Cerebellar nuclear complex (tissue), 1 donor: ENCODE measurements at places on chromosomes 13 and 19.
A peak's percentile ranks its signal among the peaks of the same experiment; 100 is the strongest.

DNA sequence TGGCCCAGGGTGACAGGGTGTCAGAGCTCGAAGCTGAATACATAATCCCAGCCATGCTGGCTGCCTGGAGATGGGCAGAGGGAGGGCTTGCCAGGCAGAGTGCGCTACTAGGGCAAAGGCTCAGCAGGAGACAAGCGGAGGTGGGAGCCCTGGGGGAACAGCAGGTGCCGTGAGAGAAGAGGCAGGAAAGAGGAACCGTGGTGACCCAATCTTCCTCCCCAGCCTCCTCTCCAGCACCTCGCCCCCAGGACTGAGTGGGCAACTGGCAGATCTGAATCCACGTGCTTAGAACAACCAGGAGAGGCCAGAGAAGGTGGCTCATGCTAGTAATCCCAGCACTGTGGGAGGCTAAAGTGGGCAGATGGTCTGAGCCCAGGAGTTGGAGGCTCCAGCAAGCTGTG, 11.0 kb upstream of the CCL25 start:
- DNase-seq: no peak

DNA sequence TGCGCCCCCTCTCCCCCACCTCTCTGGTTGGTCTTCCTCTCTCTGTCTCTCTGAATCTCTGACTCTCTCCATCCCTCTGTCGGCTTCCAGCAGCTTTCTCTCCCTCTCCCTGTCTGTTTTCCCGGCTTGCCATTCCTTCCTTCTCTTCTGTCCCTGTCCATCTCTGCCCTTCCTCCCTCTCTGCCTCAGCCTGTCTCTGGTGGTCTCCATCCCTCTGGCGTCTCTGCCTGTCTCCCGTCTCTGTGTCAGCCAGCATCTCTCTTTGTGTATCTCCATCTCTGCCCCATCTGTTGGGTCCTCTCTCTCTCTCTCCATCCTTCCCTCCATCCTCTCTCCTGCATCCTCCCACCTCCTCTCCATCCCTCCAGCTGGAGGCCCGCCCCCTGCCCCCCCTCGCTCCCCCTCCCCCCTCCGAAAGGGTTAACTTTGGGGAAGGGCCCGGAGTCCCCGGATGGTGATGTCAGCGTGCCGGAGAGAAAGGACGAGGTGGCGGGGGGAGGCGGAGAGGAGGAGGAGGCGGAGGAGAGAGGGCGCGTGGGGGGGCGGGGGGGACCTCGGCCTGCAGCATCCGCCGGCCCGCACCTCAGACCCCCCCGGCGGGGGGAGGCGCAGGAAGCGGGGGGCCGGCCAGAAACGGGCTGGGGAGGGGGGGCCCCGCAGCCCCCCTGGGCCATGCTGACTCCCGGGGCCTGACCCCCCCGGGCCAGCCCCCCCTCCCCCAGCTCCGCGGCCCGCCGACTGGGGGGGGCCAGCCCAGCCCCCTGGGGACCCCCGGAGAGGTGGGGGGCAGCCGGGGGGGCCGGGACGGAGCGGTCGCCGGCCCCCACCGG, at the start of gene BRSK1:
Gene BRSK1, plus strand, starts transcription at position 450 of the 830 bp plus-strand sequence. CDS start 446 bp downstream, outside the sequence.
- DNase-seq: peak; percentile 20

DNA sequence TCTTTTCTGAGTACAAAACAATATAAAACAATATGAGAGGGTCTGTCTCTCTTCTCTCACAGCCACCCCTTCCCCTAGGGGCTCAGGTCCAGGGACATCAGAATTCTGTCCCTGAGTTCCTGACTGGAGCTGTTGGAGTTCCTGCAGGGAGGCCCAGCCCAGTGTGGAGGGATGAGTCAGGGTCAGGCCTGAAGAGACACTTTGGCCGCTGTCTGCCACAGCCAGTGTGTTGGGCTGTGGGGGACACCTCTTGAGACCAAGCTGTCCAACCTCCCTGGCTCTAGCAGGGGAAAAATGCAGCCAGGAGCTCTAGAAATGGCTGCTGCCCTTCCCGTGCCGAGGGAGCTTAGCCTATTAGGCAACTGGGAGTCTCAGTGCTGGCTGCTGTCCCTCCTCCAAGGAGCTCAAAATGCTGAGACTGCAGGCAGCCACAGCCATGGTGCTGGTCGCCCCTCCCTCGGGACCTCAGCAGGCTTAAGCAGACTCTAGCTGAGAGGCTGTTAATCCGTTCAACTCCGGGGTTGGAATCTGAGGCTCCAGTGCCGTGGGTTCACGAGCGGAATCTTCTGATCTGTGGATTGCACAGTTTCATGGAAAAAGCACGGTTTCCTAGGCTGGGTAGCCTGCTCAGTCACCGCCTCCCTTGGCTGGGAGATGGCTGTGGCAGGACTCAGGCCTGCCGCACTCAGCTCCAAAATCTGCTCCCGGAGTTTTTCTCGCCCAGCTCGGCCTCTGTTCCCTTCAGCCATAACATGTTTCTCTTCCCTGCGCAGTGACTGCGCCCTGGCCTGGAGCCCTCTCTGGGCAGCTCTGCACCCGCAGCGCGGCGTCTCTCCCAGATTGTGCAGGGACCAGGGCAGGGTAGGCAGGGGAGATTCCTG, 3.8 kb upstream of the ZNF626 start:
- no peak for DNase-seq

DNA sequence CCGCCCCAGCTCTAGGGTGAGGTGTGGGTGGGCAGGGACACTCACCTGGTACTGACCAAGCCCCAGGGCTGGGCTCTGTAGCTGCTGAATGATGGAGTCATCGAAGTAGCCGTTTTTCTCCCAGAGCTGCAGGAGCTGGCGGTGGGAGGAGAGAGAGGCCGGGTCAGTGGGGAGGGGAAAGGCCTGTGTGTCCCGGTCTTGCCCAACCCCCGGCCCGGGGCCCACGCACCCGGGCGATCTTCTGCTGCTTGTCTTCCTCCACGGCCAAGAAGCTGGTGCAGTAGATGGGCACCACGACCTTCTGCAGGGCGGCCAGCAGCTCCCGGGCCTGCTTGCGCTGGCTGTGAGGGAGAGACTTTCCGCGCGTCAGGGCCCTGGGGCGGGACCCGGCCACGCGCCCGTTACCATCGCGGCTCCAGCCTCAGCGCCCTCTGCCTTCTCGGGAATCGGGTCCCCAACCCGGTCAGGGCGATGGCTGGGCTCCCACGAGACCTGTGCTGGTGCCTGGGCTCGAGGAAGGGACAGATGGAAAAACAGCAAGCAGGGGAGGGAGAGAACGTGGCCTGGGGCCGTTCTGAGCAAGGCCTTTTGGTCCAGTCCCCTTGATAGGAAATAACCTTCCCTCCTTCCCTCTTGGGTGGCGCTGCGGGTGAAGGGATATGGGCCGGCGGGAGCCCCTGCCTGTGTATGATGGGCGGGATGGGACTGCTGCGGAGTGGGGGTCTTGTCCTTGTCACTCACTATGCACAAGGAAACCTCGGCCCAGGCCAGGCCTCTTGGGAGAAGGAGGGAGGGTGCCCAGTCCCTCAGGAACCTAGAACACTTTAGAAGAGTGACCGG, 11.5 kb downstream of the CHERP start:
- DNase-seq: no peak

DNA sequence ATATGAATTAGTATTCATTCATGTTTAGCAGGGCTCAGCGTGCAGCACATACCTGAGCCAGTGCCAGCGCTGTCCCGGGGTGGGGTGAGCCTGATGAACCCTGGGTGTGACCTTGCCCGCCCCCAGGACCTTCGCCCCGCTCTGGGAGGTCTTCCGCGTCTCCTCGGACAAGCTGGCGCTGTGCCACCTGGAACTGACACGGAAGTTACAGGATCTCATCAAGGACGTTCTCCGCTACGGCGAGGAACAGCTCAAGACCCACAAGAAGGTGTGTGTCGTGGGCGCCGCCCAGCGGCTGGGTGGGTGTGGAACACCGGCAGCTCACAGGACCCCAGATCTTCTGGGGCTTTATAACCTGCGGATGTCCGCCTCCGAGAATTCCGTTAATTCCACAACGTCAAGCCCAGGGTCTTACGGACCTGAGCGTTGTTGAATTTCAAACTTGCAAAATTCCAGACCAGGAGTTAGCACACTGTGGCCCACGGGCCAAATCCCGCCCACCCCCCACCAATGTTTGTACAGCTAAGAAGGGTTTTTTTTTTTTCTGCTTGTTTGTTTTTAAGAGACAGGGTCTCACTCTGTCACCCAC, 15.4 kb downstream of the FCHO1 start:
- DNase-seq: no peak

DNA sequence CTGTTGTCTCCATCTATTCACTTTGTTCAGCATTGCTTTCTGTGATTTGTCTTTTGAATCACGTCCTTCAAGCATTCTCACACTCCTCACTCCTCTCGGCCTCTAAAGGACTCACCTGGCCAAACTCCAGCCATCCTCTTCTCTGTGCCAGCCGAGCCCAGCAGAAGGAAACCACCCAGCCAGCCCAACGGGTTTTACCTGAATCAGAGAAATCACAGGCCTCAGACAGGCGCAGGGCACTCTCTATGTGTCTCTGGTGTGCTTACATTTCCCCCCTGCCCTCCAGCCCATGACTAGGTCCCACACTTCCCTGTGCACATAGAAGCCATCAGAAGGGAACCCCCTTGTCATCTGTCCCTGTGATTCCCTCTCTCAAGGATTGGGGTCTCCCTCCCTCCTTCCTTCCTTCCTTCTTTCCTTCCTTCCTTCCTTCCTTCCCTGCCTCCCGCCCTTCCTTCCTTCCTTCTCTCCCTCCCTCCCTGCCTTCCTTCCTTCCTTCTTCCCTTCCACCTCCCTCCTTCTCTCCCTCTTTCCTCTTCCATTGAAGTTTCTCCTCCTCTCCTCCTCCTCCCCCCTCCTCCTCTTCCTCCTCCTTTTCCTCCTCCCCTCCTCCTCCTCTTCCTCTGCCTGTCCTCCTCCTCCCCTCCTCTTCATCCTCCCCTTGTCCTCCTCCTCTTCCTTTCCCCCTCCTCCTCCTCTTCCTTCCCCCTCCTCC, 8.8 kb upstream of the ZNF541 start:
- DNase-seq: no peak

DNA sequence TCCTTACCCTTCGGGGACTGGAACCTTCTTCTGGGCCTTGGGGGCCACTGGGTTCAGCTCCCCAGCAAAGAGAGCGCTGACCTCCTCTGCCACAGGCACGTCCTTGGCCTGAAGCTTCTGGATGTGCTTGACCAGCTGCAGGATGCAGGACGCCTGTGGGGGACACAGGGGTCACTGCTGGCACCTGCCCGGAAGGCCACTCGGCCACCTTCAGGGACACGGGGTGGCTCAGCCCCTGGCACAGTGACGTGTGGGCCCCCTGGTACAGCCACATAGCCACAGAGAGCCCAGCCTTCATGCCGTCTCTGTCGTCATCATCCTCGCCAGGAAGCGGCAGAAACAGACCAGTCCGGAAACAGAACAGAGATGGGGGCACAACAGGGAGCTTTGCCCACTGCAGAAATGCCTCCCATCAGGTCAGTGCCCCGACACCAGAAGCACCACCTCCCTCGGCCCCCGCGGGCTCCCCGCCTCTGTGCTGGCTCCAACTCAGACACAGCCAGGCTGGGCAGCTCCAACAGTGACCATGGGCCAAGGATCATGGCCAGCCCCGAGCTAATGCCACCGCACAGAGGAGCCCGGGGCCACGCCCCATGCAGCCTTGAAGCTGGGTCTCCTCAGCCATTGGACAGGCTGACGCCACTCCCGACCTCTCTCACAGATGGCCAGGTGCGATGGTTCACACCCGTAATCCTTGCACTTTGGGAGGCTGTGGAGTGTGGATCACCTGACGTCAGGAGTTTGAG, 20.7 kb downstream of the IZUMO4 start:
- DNase-seq: no peak

DNA sequence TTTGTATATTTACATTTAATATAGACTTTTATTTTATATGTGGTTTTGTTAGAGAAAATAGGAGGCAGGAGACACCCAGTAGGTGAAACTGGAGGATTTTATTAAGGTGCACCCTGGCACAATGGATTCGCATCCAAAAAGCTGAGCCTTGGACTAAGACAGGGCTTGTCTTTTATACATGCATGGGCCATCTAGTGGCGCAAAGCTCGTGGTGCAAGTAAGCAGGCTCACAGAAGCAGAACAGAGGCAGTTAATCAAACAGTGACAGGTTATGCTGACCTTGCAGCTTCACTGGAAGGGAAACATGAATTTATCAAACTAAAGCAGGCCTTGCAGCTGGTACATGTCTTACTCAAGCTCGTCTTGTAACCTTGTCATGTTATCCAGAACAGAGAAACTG, 58.8 kb upstream of the ZNF681 start:
- DNase-seq: no peak

- no peak for DNase-seq
Observed at GRCh38 chr19:6521718-6522646, 8.8 kb upstream of the TNFSF9 start.

DNA sequence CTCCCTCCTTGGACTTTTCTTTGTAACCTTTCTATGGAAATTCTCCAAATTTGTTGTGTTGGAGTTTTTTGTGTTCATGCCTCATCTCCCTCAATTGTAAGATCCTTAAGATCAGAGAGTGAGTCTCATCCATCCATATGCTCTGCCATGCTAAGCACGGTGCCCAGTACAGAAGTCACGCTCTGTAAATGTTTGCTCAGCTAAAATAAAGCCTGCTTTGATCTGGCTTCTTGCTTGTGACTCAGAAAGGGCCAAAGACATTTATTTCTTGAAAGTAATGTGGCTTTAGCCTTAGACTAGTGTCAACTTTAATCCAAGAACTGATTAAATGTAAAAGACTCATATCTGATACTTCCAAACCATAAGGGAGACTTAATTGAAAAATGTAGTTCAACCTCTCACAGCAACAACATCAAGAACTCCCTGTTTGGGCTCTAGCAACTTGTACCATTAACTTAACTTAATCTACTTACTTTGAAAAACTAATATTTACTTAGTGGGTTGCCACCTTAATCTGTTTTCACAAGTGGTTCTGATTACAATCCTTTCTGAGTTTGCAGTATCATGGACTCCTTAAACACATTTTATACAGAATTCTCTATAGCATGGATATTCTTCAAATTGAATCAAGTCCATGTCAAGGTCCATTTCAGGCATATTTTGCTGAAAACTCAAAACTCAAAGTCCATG, 100.2 kb downstream of the KL start:
- DNase-seq: no peak

GRCh38 chr19:35862528-35862927, 5.8 kb downstream of the KIRREL2 start:
- no peak for DNase-seq

DNA sequence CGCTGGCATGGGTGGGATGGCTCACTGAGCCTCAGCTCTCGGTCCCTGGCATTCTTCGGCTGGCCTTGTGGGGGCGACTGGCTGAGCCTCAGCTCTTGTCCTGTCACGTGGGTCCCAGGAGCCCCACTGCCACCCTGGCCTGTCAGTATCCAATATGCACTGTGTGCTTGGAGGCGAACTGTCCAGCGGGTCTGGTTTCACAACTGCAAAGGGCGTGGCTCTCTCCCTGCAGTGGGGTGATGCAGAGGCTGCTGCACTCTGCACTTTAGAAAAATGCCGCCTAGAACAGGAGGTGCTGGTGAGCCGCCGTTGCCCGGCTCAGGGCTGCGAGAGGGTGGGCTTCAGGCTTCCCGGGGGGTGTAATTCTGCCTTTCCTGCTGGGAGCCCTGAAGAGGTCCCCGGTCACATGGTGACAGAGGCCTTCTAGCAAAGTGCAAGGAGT, 17.0 kb upstream of the TMEM255B start:
- DNase-seq: no peak

- no peak for DNase-seq
Observed at GRCh38 chr13:34153428-34154180, 335.7 kb downstream of the RFC3 start.

GRCh38 chr13:39531646-39532045, 71.3 kb downstream of the LHFPL6 start:
- no peak for DNase-seq

GRCh38 chr13:21967871-21968270, 297.0 kb downstream of the FGF9 start:
- no peak for DNase-seq

GRCh38 chr19:38736036-38736412, 8.2 kb downstream of the CAPN12 start:
- no peak for DNase-seq
